Inflammatory macrophage treated with lipopolysaccharide for 1 hour (primary cell): ENCODE measurements at places on chromosomes 7 and 10.

DNA sequence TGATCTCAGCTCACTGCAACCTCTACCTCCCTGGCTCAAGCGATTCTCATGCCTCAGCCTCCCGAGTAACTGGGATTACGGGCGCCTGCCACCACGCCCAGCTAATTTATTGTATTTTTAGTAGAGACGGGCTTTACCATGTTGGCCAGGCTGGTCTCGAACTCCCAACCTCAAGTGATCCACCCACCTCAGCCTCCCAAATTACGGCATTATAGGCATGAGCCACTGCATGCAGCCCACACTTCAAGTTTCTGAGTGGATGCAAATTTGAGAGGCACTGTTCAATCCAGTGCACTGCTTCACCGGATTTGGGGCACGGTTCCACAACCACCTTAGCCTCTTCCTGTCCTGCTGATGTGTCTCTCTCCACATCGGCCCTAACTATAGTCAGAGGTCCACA is 16.5 kb downstream of the CNPY1 start:
- no peak for DNase-seq

DNA sequence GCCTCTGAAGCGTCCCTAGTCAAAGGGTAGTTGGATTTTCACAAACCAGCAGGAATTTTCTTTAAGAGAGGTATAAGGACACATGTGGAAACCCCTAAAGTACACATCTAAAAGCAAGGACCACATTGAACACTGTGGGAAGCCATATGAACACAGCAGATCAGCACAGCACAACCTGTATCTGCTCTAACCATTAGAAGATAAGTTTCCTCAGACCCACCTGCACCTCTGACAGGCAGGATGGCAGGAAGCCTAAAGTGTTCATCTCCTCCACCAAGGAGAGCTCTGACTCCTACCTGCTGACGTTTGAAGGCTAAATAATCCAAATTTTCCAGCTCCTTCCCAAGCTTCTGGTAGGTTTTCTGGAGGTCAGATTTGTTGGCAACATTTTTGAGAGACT is 174.4 kb downstream of the CTNNA3 start:
- DNase-seq: no peak

- DNase-seq: no peak
Measured at GRCh38 chr10:49112851-49113250, 2.5 kb downstream of the VSTM4 start.

GRCh38 chr7:18873734-18874336 is 243.6 kb downstream of the TWIST1 start:
- DNase-seq: no peak

DNA sequence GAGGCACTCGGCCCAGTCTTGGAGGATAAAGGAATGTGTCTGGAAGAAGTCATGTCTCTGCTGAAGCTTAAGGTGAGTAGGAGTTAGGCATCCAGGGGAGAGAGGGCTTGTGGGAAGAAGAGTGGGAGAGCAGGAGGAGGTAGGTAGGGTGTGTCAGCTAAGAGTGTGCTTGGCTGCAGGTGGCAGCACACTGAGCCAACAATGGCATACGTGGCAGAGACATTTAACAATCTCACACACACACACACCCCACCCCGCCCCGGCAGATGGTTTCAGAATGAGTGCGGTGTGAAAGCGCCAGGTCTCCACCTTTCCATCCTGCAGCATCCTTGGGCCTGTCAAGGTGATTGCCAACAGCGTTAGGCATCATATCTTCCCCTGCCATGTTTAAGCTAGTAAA is 11.2 kb upstream of the ARPC1A start:
- no peak for DNase-seq

- no peak for DNase-seq
Measured at GRCh38 chr7:54664235-54665228, 94.5 kb downstream of the SEC61G start.

DNA sequence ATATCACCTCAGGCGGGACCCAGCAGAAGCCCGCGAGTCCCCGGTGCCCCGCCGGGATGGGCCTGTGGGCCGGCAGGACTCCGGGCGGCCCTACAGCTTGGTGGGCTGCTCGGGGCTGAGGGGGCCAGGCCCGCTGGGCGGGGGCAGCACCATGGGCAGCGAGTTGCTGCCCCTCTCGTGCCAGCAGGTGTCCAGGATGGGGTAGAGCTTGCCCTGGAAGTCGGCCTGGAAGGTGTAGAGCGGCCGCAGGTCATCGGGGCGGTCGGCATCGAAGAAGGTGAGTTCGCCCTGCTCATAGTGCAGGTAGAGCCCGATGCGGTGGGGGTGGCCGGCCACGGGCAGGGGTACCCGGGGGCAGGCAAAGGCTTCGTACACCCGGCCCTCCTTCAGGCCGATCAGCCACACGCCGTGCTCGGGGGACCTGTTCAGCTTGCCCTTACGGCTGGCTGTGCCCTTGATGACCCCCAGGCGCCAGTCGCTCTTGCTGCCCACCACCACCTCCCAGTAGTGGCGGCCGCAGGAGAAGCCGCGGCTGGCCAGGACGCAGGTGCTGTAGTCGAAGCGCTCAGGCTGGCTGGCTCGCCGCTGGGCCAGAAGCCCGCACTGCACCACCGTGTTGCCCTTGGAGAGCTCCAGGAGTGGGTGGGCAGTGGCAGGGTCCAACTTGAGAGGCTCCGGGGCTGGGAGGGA is 4.3 kb upstream of the NSUN5 start:
- no peak for DNase-seq

DNA sequence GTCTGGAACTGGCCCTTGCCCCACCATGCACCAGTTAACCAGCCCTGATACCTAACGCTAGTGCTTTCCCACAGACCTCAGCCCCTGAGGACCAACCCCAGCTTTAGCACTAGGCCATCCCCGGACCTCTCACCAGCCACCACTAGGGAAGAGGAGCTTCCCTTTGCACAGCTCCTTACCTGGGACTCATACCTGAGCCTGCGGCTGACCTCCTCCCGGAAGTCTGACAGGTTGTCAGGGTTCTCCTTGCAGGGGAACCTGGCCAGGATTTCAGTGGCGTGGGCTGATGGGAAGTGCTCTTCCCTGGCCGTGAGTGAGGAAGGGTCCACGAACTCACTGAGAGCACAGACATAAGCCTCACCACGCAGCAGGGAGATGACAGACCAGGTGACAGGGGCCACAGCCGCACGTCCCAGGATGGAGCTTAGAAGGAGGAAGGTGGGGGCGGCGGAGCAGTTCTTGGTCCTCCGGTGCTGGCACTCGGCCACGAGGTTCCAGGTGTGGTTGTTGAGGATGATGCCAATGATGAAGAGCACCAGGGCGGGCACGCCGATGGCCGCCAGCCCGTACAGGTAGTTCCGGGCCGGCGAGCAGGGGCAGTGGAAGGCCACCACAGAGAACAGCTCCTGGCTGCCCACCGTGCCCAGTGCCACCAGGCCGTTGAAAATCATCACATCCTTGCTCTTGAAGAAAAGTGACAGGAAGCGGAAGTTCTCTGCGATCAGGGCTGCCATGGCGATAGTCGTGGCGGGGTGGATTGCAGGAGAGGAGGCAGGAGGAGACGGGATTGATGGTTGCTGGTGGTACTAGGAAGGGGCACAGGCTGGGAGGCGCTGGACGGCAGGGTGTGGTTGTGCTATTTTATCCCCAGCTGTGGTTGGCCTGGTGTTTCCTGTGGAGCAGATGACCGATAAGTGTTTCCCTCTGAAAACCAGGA is 2.7 kb downstream of the CALHM2 start:
- DNase-seq: no peak

GRCh38 chr7:81210137-81211064 is 291.6 kb upstream of the SEMA3C start:
- DNase-seq: no peak

DNA sequence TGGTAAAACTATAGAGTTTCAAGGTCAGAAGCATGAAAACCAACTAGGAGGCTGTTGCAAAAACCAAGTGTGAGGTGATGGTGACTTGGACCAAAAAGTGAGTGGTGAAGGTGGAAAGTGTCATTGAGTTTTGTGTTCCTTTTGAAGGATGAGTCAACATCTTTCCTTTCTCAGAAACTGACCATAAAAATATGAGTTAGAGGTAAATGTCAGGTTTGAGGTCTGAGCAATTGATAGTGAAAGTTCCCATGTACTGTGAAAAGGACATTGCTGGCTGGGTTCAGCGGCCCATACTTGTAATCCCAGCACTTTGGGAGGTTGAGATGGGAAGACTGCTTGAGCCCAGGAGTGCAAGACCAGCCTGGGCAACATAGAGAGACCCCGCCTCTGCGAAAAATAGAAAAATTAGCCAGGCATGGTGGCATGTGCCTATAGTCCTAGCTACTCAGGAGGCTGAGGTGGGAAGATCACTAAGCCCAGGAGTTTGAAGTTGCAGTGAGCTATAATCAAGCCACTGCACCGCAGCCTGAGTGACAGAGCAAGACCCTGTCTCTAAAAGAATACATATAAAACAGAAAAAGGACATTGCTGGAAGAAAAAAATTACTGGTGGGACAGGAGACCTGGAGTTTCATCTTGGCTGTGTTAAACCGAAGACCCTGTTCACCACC is 89.3 kb upstream of the ARID5B start:
- no peak for DNase-seq

DNA sequence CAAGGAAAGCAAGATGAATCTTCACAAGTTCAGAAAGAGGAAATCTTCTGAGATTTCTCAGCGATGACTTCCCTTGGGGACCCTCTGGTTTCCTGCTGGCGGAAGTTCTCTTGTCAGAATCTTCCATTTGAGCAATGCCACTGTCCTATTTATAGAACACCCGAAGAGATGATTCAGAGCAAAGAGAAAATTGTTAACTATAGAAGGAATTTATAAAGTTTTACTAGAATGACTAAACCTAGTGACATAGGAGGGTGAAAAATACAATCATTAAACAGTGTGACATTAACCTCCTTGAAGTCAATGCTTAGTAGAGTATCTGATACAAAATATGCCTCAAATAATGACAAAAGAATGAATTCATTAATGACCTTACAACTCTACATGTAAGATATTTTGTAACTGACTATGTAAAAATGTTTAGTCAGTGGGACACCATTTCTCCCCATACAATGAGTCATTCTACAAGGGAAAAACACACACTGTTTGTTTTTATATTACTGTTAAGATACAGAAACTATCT is 206.5 kb upstream of the CNTNAP2 start:
- DNase-seq: no peak

GRCh38 chr10:84845628-84846261 is 517.4 kb downstream of the CCSER2 start:
- DNase-seq: no peak

DNA sequence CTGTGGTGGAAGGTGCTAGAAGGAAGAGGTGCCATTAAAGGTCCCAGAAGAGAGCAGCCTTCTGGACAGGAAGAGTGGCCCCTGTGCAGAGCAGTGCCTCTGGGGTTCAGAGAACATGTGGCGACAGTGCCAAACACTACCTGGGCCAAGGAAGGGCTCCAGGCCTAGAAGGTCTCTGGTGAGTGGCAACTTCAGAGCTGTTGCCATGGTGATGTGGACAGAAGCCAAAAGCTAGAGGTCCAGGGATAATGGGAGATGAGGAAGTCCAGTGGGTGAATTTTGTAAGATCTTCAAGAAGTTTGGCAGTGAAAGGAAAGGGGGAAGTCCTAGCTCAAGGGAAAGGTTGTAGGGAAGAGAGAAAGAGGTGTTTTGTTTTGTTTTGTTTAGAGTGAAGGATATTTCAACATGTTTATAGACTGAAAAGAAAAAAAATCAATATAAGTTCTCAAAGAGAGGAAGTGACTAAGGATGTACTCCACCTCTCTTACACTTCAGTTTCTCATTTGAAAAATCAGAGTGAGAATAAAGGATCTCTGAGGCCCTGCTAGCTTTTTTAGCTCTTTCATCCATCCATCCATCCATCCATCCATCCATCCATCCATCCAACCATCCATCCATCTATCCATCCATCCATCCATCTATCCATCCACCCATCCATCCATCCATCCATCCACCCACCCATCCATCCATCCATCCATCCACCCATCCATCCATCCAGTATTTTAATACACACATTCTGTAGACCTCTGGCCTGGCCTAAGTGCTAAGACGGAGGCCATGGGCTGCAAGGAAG is 77.1 kb upstream of the DUSP5 start:
- DNase-seq: peak; percentile 51

GRCh38 chr10:114626841-114627240 is 31.2 kb downstream of the ABLIM1 start:
- DNase-seq: no peak

DNA sequence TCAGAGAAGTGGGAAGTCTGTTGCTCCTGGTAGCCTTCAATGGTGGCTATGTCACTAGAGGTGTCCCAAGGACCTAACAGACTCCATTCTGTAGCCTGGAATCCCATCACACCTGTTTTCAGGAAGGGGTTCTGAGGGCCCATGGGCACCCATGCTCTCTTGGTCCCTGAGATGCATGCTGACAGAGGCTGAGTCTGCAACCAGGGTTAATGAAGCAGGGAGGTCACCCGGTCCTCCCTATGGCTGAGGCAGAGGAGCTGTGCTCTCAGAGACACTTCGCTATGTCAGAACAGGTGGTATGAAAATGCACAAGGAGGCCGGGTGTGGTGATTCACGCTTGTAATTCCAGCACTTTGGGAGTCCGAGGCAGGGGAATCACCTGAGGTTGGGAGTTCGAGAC is 452.1 kb downstream of the TCERG1L start:
- DNase-seq: no peak

DNA sequence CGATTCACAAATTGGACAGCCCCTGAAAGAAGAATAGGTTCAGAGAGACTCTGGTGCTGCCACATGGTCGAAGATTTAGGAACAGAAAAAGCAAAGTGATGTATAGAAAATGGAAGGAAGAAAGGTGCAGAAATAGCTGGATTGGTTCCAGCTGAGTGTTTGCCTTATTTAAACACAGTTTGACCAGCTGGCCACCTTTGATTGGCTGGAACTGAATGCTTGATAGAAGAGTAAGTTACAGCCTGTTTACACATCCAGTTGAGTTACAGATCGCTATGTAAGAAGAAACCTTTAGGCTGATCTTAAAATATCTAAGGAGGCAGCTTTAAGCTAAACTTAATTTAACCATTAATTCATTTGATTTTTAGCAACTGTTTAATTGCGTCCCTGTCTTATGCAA is 40.3 kb upstream of the KAT6B start:
- no peak for DNase-seq

GRCh38 chr7:158074896-158075632 is 512.6 kb downstream of the PTPRN2 start:
- no peak for DNase-seq

- peak; percentile 81 for DNase-seq
Measured at GRCh38 chr7:12549106-12549505, 21.4 kb upstream of the SCIN start.

GRCh38 chr10:98825741-98826140 is 379.0 kb upstream of the HPS1 start:
- DNase-seq: no peak

GRCh38 chr7:26657206-26657641 is 207.2 kb downstream of the SKAP2 start:
- DNase-seq: no peak

- no peak for DNase-seq
Measured at GRCh38 chr10:128377988-128378387, 251.8 kb upstream of the MKI67 start.

- no peak for DNase-seq
Measured at GRCh38 chr10:58555170-58555929, 42.7 kb downstream of the BICC1 start.
